NCI-H2171 treated with DMSO at 0.1 percent for 48 hours (cell line): ENCODE measurements at places on chromosomes 3 and 15.
A peak's percentile ranks its signal among the peaks of the same experiment; 100 is the strongest.

GRCh38 chr15:81275711-81276392 is 48.1 kb downstream of the STARD5 start:
- no peak for DNase-seq

DNA sequence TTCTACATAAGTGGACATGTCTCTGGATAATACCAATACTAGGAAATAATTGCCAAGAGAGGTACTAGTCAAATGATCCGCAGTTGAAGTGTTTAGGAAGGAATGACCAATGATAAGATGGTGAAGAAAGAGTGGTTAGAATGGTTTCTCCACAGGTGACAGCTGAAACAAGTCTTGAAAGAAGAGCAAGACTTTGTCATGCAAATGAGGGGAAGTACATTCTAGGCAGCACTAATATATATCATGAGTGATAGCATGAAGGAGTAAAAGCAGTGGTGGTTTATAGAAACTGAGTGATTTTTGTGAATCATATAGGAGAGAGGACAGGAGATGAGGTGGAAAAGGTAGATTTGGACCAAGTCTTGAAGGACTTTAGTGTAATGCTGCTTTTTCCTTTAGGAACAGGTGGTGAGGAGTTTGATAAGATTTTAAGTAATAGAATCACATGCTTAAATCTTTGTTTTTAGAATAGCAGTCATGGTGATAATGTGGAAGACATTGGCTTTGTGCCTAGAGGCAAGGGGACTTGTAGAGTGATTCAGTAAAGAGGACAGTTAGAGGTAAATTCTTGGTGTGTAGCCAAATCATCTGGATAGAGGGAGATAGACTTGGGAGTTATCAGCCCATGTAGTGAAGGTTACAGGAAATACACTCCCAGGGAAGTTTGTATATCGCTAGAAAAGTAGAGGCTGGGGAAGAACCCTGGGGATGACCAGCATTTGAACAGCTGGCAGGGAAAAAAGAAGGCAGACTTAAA is 31.9 kb downstream of the SLMAP start:
- DNase-seq, result no peak

DNA sequence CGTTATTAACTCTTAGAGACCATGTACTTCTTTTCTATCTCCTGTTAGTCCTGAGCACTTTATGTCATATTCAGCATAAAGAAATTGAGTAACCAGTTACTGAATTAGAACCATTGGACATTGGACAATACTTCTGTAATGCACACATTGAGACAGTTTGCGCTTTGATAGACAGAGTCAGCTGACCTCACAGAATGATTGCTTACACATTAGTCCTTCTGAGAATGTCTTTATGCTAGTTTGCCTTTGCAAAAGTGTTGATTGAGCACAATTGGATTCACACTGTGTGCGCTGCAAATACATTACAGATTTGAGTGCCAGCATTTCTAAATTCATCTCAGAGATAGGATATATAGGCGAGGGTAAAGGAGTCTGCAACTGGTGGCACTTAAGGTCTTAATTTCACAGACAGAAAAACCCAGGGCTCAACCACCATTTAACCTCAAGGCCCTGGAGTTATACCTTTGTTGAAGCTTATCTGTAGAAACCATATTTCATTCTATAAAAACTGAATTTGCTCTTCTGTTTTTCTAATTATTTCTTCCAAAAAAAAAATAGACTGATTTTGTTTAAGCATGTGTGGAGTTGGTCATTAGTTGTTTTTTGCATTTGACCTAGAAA is 3.8 kb downstream of the SERPINI1 start:
- DNase-seq, result no peak

- no peak for DNase-seq
These were observed 239.4 kb downstream of the WNT5A start for GRCh38 chr3:55247666-55248065.

- no peak for DNase-seq
These were observed 267.3 kb downstream of the LPP start for GRCh38 chr3:188421151-188421821.

- DNase-seq, result no peak
These were observed 11.1 kb upstream of the RPL29 start for GRCh38 chr3:52006820-52007133.

- DNase-seq, result no peak
These were observed 231.7 kb upstream of the ICE2 start for GRCh38 chr15:60710656-60711055.

- DNase-seq, result no peak
These were observed 1.6 kb downstream of the GABPB1 start for GRCh38 chr15:50353251-50353974.

DNA sequence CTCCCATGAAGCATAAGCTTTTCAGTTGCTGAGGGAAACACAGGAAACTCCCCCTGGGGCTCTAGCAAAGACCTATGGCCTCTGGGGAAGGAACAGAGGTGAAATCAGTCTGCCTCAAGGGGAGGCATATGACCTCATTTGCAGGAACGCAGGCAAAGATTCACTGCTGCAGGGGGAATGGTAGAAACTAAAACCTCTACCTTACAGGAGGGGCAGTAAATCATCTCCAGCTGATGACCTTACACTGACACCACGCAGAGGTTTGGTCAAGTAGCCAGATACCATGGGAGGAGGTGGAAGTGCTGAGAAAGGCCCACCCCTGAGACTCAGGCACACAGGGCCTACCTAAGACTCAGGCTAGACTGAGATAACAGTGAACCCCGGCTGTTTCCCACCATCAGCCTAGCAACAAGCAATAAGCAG is 81.1 kb downstream of the RAD18 start:
- DNase-seq, result no peak

DNA sequence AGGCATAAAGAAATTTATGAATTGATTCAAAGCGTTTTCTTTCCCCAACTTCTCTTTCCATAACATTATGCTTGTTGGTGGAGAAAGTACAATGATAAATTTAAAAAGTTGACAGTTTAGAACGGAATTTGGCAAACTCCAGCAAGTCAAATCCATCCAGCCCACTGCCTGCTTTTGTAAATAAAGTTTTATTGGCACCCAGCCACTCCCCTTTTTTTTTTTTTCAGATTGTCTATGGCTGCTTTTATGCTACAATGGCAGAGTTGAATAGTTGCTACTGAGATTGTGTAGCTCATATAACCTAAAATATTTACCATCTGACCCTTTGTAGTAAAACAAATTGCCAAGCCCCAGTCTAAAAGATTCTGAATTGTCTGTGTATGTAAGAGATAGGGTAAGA is 112.8 kb upstream of the RBMS3 start:
- DNase-seq, result no peak

DNA sequence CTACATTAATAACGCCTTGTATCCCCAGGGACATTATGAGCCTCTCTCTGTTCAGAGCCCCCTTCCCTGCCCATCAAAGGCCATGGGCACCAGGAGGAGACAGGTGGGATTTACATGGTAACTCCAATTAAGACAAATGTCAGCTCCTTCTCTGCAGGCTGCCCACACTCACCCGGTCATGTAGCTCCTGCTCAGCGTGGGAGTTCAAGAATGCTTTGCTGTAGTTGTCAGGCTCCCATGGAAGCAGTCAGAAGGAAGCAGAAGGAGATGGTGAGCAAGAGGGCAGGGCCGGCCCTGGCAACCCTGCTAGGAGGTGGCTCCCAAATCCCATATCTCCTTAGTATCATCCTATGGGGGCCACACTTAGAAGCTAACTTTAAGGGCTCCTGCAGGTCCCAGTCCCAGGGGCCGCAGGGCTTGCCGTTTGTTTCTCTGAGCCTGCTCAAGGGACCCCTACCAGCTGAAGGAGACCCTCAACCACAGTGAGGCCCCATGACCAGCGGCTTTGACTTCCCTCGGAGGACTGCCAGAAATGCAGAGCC is 218.4 kb upstream of the TLE3 start:
- peak; percentile 33 for DNase-seq

GRCh38 chr15:85771271-85771670 is 23.5 kb downstream of the KLHL25 start:
- DNase-seq, result no peak

DNA sequence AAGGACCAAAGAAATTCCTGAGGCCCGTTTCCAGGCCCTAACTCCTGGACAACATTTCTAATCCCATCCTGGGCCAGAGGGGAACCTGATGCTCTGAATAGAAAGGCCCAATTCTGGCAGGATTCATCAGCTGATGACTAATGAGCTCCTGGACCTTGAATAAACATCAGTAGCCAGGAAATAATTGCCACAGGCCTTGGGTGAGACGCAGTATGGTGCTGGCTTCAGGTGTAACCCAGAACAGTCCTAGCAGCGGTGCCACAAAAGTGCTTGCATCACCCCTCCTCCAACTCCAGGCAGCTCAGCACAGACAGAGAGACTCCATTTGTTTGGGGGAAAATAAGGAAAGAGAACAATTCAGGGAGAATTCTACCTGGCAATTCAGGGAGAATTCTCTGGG is 184.7 kb upstream of the POU1F1 start:
- no peak for DNase-seq

- DNase-seq, result no peak
These were observed 19.0 kb downstream of the RPL39L start for GRCh38 chr3:187120326-187120725.

DNA sequence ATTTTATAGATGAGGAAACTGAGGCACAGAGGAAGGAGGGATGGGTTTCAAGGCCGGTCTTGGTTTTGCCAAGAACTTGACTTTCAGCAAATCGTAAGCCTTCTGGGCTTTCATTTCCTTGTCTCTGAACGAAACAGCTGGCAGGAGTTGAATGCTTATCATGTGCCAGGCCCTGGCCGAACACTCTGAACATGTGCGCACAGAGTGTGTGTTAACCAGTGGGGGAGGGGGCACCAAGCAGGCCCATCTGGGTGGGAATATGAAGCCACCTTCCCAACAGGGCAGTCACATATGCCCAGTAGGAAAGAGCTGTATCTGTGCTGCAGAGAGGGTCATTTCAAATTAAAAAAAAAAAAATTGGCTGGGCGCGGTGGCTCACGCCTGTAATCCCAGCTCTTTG is 29.3 kb downstream of the ZNF710 start:
- DNase-seq, result no peak
